Tibial nerve (tissue), 4 donors: ENCODE measurements at places on chromosomes 1 and 21. TPM values are rescaled to one million over a fixed set of nuclear protein-coding genes. Genes with fewer than 3 reads are reported as not detected.

GRCh38 chr21:27715131-27715530 is 748.2 kb upstream of the ADAMTS5 start:
- DNase-seq = no peak

- no peak for DNase-seq
Observed at GRCh38 chr1:27782950-27783349, 9.9 kb downstream of the STX12 start.

- DNase-seq = no peak
Observed at GRCh38 chr1:2375246-2375922, 16.0 kb downstream of the MORN1 start.

DNA sequence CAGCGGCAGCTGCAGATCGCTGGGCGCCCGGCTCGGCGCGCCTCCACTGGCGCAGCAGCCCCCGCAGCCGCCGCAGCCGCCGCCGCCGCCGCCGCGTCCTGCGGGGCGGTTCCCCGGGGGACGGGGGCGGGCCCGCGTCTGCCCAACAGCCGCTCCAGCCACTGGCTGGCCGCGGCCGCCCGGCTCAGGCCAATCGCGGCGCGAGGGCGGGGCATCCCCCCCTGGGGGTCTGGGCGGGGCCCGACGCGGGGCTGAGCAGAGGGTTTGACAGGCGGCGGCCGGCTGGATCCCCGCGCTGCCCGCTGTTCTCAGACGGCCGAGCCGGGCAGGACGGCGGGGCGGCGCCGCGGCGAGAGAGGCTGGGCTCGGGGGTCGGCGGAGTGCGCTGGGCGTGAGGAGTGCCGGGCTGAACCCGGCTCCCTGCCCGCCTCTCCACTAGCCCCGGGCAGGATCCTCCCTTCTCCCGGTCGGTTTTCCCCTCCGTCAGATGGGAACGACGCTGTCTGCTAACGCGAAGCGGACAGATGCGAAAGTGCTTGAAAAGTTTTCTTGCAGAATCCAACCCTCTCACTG is at the start of gene GLIS1:
TSS of gene GLIS1 (minus strand) at position 56 of the 573 bp plus-strand sequence. CDS start 1,100 bp downstream, outside the sequence.
- peak; percentile 36 for DNase-seq

Gene CYYR1
- 19.4 TPM for total RNA-seq

- DNase-seq = no peak
Observed at GRCh38 chr1:3633344-3634058, 8.7 kb downstream of the TPRG1L start.

DNA sequence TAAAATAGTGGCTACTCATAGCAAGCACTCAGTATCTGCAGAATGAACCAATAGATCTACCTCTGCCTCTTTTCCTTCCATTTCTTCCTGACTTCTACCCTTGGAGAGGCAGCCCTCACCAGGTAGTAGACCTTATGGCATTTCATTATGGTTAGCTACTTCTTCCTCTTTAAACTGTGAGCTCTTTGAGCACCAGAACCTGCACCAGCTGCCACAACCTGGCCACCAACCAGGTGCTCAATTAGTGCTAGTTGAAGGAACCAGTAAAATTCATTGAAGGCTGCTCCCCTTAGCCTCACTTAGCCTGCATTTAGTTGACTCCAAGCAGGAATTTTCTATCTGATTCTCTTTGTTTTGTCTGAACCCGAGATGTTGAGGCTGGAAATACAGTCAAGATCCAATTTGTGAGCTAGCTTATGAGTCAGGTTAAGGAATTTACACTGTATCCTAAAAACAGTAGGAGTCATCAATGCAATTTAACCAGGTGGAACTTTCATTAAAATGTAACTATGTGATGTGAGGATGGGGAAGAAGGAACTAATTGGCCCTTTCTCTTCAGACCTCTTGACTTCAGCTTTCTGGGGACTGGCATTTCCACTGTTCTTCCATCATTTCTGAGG is 81.5 kb upstream of the UBE2U start:
- DNase-seq = no peak

Gene PHACTR4
- total RNA-seq = 25.1 TPM

GRCh38 chr1:32606565-32607371 is 43.6 kb downstream of the ZBTB8OS start:
- no peak for DNase-seq

GRCh38 chr1:86860020-86860419 is 53.9 kb downstream of the SELENOF start:
- DNase-seq = no peak

GRCh38 chr1:179369751-179370341 is 4.1 kb downstream of the AXDND1 start:
- peak; percentile 46 for DNase-seq

- DNase-seq = no peak
Observed at GRCh38 chr21:44930543-44930981, 9.3 kb upstream of the SLX9 start.

DNA sequence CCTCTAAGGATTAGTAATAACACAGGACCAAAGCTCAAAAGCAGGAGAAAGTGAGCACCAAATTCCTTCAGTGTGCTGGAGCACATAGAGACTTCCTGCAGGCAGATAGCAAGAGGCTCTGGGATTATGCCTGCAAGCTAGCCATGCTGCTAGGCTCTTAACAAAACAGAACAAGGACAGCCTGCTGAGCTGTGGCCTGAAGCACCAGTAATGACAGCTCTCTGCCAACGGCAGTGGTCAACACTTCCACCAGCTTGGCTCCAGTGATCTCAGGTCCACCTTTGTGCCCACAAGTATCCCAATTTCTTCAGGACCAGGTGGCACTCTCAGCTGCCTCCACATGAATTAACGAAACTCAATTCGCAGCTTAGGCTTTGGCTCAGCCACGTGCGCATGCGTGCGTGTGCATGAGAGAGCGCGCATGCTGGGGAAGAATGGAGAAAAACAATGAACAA is 64.2 kb downstream of the SLC45A1 start:
- DNase-seq = no peak
